ENCODE measurements at places on chromosomes 12 and 14. TPM values are rescaled to one million over a fixed set of nuclear protein-coding genes. Genes with fewer than 3 reads are reported as not detected.

- ATAC-seq: no peak
Observed at GRCh38 chr14:29220566-29220965, 454.0 kb downstream of the FOXG1 start.

GRCh38 chr14:51806026-51807023 is 54.1 kb upstream of the GNG2 start:
- no peak for ATAC-seq

DNA sequence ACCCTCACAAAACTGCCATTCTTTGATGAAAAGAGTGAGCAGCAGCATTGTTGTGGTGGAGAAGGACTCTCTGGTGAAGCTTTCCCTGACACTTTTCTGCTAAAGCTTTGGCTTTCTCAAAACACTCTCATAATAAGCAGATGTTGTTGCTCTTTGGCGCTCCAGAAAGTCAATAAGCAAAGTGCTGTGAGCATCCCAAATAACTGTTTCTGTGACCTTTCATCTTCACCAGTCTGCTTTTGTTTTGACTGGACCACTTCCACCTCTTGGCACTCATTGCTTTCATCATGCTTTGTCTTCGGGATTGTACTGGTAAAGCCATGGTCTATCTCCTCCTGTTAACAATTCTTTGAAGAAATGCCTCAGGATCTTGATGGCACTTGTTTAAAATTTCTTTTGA is 424.7 kb upstream of the TMPO start:
- ATAC-seq: no peak

- ATAC-seq: no peak
Observed at GRCh38 chr12:54030889-54031471, 1.9 kb upstream of the HOXC5 start.

DNM1L gene
- 49.1 TPM for total RNA-seq

CMKLR1 gene
- 0.56 TPM for total RNA-seq

SLC38A4 gene
- 2.4 TPM for total RNA-seq
